ENCODE measurements at places on chromosomes 5 and 9. TPM values are rescaled to one million over a fixed set of nuclear protein-coding genes. Genes with fewer than 3 reads are reported as not detected.

PCDHGA4 gene
- 4.7 TPM for total RNA-seq

SMIM33 gene
- total RNA-seq: not detected

ZDHHC11B gene
- total RNA-seq: not detected

POLR3G gene
- total RNA-seq: 0.72 TPM

NKD2 gene
- 22.4 TPM for total RNA-seq

All from cardiac atrium fibroblast (primary cell).